ENCODE measurements at places on chromosomes 3 and 15.

- DNase-seq: peak; percentile 67
Measured at GRCh38 chr15:40367686-40368611, 9.9 kb downstream of the DISP2 start.

DNA sequence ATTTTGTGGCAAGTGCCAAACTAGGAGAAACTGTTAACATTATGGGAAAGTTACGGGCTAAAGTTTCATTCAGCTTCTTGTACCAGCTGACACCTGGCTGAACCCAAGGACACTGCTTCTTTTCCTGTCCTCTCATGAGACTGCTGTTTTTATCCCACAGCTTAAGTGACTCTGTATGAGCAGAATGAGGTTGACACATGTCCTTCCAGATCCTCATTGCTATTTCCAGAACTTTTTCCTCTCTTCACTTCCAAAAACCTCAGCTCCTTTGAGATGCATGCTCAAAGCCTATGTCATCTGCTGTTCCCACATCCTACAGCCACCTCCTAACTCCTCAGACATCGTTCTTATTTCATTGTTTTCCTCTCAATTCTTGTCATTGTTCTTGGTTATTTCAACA is 183.6 kb downstream of the DCLK3 start:
- DNase-seq: no peak

GRCh38 chr3:60291115-60291514 is 960.1 kb downstream of the FHIT start:
- DNase-seq: no peak

- DNase-seq: no peak
Measured at GRCh38 chr3:110971010-110971601, 100.5 kb upstream of the NECTIN3 start.

DNA sequence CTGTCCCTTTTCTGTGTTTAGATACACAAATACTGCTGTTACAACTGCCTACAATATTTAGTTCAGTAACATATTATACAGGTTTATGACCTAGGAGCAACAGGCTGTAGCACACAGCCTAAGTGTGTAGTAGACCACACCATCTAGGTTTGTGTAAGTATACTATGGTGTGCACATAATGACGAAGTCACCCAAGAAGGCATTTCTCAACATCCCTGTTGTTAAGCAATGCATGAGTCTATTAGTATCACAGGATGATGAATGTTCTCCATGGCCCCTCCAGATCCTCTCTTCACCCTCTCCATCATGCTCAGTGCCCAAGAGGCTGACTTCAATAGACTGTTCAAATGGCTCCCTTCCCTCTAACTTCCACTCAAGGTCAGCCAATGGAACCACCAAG is 14.6 kb upstream of the SEC62 start:
- DNase-seq: no peak

DNA sequence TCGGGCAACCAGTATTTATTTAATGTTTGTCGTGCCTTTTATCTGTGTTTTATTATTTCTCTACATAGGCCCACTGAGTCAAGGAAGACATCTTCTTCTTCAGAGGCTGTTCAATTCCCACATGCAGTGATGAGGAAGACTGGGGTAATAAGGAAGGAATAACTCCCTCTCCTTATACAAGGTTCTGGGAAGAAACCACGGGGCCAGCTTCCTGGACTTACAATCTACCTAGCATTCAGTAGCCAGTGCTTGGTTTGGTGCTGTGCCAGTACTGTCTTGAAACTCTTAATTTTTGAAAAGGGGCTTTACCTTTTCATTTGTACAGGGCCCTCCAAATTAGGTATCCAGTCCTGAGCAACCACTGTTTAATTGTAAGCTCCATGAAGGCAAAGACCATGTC is 51.2 kb downstream of the SRGAP3 start:
- no peak for DNase-seq

GRCh38 chr3:172071780-172072330 is 32.5 kb downstream of the FNDC3B start:
- DNase-seq: no peak

Measured in left renal cortex interstitium (tissue), 4 donors.